ENCODE measurements at places on chromosomes 13 and 19.

DNA sequence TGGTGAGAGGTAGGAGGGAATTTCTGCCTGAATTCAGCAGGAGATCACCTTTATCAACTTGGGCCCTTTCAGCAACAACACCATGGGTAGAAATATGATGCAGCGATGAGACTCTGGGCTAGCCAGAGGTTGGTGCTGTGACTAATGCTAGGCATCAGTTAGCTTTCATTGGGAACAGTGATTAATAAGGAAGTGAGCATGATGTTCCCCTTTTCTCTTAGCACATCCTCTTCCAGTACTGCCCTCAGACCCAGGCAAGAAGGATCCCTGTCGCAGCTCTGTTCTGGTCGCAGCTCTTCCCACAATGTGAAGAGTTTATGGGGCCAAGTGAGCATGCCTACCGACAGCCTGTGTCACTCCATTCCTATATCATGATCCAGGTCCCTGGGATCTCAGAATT lies 100.5 kb downstream of the FLT1 start:
- no peak for DNase-seq

DNA sequence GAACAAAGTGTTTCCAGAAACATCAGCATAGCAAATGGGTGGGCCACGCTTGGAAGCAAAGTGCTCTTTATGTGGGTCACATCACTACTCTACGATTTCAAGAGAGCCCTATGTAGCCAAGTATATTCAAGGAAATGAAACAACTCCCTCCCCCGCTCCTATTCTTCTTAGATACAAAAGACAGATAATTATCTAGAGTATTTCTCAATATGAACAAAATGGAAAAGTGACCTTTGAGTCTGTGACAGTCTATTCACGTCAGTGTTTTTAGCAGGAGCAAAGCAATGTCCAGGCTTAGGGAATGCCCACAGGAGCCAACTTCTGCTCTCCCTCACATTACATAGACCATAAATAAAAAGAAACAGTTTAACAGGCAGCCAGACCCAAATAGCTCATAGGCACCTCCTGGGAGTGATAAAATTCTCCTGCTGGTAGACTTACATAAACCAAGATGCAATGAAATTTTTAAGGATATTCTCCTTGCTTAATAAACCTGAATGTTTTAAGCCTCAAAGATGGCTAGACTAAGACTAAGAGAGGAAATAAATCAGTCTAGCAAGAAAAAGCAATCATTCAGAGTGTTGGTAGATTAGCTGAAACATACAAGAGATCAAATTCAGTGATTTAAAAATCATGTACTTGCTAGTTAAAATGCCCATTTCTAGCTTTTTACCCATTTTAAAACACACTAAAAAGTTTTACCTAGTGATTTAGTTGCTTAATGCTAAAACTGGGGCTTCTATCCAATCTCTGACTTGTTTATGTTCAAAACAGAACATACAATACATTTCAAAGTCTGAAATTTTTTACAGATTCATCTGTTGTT lies 182.8 kb downstream of the RGCC start:
- no peak for DNase-seq

- DNase-seq, result no peak
These were observed 11.3 kb downstream of the DPY19L3 start for GRCh38 chr19:32416749-32417456.

GRCh38 chr19:8684001-8684902 lies 14.3 kb downstream of the ACTL9 start:
- DNase-seq, result no peak

DNA sequence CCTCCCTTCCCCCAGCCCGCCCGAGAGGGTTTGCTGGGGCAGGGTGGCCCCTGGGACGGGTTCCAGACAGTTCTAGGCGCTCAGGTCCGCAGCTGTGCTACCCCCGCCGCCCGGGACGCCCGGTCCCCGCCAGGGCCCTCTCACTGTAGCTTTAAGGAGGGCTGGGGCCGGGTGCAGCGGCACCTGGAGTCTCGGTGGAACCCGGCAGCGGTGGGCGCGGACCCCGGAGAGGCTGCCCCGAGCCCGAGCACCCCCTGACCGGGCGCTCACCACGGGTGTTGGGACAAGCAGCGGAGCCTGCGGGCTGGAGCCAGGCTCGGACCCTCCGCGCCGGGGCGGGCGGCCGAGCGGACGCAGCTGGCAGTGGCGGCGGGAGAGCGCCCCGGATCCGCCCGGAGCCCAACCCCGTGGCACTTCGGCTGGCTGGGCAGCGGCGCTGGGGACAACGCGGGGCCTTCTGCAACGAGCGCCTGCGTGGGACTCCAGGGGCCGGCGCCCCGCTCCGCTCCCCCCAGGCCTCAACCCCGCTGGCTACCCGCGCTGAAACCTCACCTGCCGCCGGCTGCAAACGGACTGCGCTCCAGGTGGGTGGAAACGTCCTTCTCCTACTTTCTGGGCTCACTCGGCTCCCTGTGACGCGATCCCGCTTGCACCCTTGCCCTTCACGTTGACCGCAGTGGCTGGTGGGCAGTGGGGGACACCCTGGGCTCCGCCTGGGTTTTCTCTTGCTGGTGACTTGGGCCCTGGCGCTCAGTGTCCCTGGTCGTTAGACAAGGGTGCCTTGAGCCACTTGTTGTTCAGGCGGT lies 81.1 kb downstream of the ZNF429 start:
- DNase-seq, result no peak

DNA sequence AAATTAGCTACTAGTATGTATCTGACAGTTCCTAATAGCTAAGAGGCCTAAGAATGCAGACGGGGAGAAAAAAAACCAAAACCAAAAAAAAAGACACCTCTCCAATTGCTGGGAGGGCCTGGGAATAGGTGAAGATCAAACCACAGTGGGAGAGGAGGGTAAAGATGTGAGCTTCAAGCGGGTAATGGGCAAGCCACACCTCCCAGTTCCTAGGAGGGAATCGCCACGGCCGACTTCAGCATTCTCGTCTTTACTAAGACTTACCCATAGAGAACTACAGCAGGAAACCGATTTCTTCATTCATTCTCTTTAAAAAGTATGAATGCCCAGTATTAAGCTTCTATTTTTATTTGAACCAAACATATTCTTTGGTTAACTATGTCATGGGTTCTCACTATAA lies 5.6 kb upstream of the EEF1AKMT1 start:
- no peak for DNase-seq

DNA sequence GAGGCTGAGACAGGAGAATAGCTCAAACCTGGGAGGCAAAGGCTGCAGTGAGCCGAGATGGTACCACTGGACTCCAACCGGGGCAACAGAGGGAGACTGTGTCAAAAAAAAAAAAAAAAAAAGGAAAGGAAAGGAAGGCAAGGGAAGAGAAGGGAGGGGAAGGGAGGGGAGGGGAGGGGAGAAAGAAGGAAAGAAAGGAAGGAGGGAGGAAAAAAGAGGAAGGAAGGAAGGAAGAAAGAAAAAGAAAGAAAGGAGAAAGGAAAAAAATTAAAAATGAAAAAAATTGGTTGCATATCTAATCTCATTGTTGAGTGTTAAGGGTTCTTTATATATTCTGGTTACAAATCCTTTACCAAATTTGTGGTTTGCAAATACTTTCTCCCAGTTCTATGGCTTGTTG lies 45.7 kb downstream of the ACSBG2 start:
- no peak for DNase-seq

DNA sequence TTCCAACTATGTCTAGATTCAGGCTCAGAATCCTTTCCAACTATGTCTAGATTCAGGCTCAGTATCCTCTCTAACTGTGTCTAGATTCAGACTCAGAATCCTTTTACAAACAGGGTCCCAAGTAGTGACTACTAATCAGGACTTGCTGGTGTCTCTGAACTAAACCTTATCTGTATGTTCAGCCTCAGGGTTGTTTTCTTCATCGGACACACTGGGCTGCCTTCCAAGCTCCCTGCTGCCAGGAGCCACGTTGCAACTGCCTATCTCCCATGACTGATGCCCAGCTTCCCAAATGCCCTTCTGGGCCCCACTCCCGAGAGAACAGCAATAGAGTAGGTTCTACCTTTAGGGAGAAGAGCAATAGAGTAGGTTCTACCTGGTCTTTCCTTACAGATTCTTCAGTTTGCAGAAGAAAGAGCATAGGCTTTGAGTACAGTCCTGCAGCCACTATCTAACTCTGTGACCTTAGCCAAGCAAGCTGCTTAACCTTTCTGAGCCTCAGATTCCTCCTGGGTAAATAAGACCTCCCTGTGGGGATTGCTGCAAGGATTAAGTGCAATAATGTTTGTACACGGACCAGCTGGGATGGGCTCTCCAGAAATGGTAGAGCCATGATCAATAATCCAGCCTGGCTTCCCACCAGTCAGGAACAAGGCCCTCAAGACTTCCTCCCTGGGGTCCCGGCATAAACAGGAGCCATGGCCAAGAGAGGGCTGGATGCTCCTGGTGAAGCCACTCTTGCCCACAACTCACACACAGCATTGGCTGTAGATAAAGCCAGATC lies 61.5 kb downstream of the ZIC5 start:
- DNase-seq, result no peak

GRCh38 chr19:57830071-57830602 lies at the start of gene ZNF587B:
TSS of gene ZNF587B (plus strand) at chr19:57830299. CDS start at chr19:57830529, 230 bp downstream.
- no peak for DNase-seq

- DNase-seq, result no peak
These were observed 4.5 kb upstream of the OLFM2 start for GRCh38 chr19:9940778-9941177.

GRCh38 chr19:33508941-33509614 lies 12.5 kb downstream of the PEPD start:
- no peak for DNase-seq

DNA sequence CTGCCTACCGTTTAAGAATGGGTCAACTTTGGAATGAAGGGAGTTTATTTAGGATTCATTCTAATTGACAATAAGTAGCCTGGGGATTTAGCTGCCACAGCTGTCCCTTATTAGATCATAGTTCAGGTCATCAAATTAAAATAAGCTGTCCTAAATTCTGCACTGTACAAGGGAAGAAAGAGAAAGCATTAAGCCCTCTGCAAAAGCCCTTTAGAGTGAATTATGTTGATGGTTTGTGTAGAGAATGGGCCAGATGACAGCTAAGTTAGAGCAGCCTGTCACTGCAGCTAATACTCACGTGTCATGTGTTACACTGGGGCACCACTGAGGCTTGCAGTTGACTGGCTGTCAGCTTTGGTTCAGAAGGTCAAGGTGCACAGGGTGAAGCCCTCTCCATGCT lies 737.1 kb upstream of the SLC10A2 start:
- no peak for DNase-seq

DNA sequence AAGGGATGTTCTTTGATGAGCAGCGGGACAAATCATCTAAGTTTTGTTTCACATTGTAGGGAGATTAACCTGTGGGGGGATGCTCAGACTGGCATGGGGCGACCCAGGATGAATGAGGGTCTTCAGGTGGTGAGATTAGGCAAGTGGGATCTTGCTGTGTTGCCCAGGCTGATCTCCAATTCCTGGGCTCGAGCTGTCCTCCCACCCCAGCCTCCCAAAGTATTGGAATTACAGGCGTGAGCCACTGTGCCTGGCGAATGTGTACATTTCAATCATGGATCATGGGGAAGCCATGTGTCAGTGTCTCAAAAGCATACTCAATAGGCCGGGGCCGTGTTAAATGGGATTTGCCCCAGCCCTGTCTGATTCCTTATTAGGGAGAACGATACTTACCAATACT lies 8.1 kb downstream of the SLC25A42 start:
- no peak for DNase-seq

DNA sequence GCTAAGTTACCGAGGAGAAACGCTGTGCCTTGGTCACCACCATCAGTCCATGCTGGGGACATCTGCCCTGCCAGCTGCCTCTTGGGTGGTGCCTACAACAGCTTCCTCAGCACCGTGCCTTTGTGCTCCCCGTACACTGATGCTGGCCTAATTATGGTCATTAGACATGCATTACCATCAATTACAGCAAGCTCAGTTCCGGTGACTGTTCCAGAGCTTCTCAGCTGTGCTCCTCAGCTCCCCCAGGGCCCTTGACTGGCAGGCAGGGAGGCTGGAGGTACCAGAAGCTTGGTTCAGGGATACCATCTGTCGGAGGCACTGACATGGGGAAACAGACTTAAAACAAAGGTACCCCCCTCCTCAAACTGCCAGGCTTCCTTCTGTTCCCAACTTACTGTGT lies 40.2 kb downstream of the CILP2 start:
- DNase-seq, result no peak

DNA sequence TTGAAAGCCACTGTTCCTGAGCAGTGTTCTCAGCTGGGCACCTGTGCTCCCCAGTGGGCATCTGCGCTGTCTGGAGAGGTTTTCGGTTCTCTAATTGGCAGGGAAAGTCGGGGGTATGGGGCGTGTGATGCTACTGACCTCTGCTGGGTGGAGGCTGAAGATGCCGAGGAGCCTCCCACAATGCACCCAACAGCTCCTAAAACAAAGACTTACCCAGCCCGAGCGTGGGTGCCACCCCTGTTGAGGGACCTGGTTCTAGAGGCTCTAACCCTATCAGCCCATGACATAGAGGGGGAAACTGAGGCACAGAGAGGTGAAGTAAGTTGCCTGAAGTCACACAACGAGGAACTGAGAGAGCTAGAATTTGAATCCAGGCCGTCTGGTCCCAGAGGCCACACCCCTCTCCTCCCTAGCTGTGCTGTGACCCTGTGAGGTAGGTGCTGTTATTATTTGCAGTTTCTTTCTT lies 2.3 kb downstream of the SPACA4 start:
- DNase-seq, result no peak

DNA sequence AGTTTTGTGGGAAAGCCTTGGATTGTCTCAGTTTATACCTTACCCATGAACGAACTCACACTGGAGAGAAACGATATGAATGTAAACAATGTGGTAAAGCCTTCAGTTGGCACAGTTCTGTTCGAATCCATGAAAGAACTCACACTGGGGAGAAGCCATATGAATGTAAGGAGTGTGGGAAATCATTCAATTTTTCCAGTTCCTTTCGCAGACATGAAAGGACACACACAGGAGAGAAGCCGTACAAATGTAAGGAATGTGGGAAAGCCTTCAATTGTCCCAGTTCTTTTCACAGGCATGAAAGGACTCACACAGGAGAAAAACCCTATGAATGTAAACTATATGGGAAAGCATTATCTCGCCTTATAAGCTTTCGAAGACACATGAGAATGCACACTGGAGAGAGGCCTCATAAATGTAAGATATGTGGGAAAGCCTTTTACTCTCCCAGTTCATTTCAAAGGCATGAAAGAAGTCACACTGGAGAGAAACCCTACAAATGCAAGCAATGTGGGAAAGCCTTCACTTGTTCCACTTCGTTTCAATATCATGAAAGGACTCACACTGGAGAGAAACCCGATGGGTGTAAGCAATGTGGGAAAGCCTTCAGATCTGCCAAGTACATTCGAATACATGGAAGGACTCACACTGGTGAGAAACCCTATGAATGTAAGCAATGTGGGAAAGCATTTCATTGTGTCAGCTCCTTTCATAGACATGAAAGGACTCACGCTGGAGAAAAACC lies 7.5 kb upstream of the ZNF440 start:
- DNase-seq, result no peak

- DNase-seq, result peak; percentile 12
These were observed 6.1 kb upstream of the KANK2 start for GRCh38 chr19:11203194-11204075.
